ENCODE measurements at places on chromosomes 13 and 19. TPM values are rescaled to one million over a fixed set of nuclear protein-coding genes. Genes with fewer than 3 reads are reported as not detected.

The OR7A5 gene
- not detected for total RNA-seq

The ZNF154 gene
- 27.4 TPM for total RNA-seq

The ZNF578 gene
- total RNA-seq: 14.4 TPM

The TNNI3 gene
- 0.55 TPM for total RNA-seq

The ZNF208 gene
- 21.0 TPM for total RNA-seq

The MAU2 gene
- total RNA-seq: 74.3 TPM

The ADAT3 gene
- 1.0 TPM for total RNA-seq

The SEMA6B gene
- total RNA-seq: 7.2 TPM

The ATP4A gene
- total RNA-seq: 0.14 TPM

The PRR36 gene
- not detected for total RNA-seq

The LRRC4B gene
- total RNA-seq: 4.1 TPM

DNA sequence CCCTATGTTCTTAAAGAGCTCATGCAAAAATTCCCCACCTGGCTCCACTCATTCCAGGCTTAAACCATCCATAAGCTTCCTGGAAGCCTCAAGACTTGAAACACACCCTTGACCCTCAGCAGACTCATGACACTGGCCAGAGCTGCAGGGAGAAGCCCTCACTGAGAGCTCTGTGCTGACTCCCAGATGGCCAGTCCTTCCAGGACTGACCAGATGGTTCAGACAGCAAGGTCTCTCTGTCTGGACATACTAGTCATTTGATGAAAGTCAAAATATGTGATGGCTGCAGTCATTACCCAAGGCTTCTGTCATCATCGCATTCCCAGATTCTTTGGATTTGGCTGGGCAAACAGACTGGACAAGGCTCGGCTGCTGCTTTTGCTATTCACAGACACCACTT, 397.4 kb downstream of the FOXO1 start:
- peak; percentile 55 for DNase-seq
- H3K4me3 ChIP-seq: no peak overlapping the region
- peak overlapping the region; percentile 6 for H3K27ac ChIP-seq
- H3K27me3 ChIP-seq: no peaks in the 10 kb centered on the region
- no peaks in the 10 kb centered on the region for H3K4me1 ChIP-seq

- H3K27ac ChIP-seq: no peak overlapping the region
- no peaks in the 10 kb centered on the region for H3K27me3 ChIP-seq
- no peak for DNase-seq
- H3K4me1 ChIP-seq: no peaks in the 10 kb centered on the region
- H3K36me3 ChIP-seq: no peaks in the 10 kb centered on the region
- no peak overlapping the region for H3K4me3 ChIP-seq
These were observed 675 bp upstream of the PGPEP1 start for GRCh38 chr19:18339723-18340122.

GRCh38 chr19:5086230-5086629, 117.3 kb downstream of the KDM4B start:
- DNase-seq: no peak
- no peaks in the 10 kb centered on the region for H3K4me1 ChIP-seq
- H3K27ac ChIP-seq: no peak overlapping the region

DNA sequence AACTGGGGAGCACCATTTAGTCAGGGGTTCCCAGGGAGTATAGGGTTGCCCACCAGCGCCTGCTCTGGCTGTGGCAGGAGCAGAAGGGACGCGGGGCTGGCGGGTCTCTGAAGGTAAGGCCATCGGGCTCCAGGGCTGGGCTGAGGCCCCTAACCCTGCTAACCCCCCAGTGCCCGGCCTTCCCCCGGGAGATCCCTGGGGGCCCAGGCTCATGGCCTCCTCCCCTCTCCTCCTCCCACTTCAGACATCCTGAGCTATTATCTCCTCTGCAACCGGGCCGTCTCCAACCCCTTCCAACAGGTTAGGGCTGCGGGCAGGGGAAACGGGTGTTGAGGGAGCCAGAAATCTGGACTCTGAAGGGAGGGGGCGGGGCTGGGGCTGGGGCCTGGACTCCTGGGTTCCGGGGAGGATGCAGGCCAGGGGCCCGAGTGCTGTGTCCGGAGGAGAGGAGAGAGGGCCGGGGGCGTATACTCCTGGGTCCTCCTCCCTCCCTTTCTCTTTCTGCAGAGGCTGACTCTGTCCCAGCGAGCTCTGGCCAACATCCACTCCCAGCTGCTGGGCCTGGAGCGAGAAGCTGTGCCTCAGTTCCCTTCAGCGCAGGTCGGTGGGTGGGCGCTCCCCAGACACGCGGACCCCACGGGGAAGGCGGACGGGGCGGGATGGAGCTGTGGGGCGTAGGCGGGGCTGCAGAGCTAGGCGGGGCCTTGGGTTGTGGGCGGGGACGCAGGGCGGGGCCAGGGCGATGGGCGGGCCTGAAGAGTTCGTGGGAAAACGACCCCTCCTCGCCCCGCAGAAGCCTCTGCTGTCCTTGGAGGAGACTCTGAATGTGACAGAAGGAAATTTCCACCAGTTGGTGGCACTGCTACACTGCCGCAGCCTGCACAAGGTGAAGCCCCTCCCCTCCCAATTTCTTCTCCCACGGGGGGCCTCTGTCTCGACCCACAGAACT, 15.3 kb downstream of the TTYH1 start:
- H3K27me3 ChIP-seq: peaks cover 32% of the 10 kb centered on the region
- no peak overlapping the region for H3K4me3 ChIP-seq
- no peaks in the 10 kb centered on the region for H3K36me3 ChIP-seq
- H3K27ac ChIP-seq: no peak overlapping the region
- DNase-seq: no peak
- no peaks in the 10 kb centered on the region for H3K4me1 ChIP-seq

GRCh38 chr19:18161636-18162002, 8.7 kb downstream of the PIK3R2 start:
- no peaks in the 10 kb centered on the region for H3K36me3 ChIP-seq
- H3K4me3 ChIP-seq: peak overlapping the region; percentile 20
- peak overlapping the region; percentile 51 for H3K27ac ChIP-seq
- peaks cover 21% of the 10 kb centered on the region for H3K4me1 ChIP-seq

GRCh38 chr13:26971990-26972887, 199.4 kb downstream of the USP12 start:
- no peaks in the 10 kb centered on the region for H3K4me1 ChIP-seq
- no peaks in the 10 kb centered on the region for H3K36me3 ChIP-seq
- no peak overlapping the region for H3K27ac ChIP-seq
- H3K27me3 ChIP-seq: no peaks in the 10 kb centered on the region
- DNase-seq: no peak
- no peak overlapping the region for H3K4me3 ChIP-seq

DNA sequence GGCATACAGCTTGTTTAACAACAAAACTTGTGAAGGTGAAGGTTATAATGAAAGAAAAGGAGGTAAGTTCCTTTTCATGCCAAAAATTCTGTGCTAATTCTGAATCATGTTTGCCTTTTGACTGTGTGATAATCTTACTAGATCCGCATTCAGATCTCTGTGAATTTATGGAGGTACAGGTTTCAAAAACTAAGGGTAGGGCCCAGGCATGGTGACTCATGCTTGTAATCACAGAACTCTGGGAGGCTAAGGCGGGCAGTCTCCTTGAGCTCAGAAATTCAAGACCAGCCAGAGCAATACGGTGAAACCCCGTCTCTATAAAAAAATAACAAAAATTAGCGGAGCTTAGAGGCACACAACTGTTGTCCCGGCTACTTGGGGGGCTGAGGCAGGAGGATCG, 45.9 kb downstream of the PCDH9 start:
- H3K36me3 ChIP-seq: no peaks in the 10 kb centered on the region
- no peak overlapping the region for H3K27ac ChIP-seq
- no peak for DNase-seq
- H3K4me3 ChIP-seq: no peak overlapping the region
- H3K27me3 ChIP-seq: no peaks in the 10 kb centered on the region
- no peaks in the 10 kb centered on the region for H3K4me1 ChIP-seq

- H3K4me3 ChIP-seq: no peak overlapping the region
- no peak for DNase-seq
- H3K36me3 ChIP-seq: no peaks in the 10 kb centered on the region
These were observed 189.9 kb downstream of the DACH1 start for GRCh38 chr13:71677124-71677523.

DNA sequence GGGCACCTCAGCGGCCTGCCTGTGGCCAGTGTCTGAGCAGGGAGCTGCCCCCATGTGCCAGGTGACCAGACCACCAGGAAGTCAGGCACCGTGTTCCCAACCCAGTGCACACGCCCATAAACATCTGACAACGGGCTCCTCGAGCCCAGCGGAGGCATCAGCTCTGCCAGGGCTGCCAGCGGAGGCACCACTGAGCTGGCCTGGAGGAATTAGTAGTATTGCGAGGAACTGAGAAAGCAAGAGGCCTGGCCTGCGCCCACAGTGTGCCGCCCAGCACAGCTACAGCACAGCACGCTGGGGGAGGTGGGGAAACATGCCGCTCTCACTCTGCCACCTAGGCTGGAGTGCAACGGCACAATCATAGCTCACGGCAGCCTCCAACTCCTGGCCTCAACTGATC, 44.6 kb downstream of the ANKRD27 start:
- H3K4me3 ChIP-seq: no peak overlapping the region
- no peak overlapping the region for H3K27ac ChIP-seq
- DNase-seq: no peak
- H3K36me3 ChIP-seq: no peaks in the 10 kb centered on the region
- no peaks in the 10 kb centered on the region for H3K4me1 ChIP-seq

DNA sequence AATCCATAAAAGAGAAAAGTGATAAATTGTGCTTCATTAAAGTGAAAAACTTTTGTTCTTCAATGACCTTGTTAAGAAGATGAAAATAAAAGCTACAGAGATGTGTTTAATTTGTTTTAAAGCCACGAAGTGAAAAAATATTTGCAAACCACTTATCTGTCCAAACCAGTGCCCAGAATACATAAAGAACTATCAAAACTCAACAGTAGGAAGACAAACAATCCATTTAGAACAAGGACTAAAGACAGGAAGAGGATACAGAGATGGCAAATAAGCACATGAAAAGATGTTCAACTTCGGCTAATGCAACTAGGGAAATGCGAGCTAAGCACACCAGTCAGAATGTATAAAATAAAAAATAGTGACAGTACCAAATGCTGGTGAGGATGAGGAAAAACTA, 15.0 kb downstream of the GJB6 start:
- no peaks in the 10 kb centered on the region for H3K4me1 ChIP-seq
- H3K27ac ChIP-seq: no peak overlapping the region
- H3K27me3 ChIP-seq: no peaks in the 10 kb centered on the region
- no peak for DNase-seq

DNA sequence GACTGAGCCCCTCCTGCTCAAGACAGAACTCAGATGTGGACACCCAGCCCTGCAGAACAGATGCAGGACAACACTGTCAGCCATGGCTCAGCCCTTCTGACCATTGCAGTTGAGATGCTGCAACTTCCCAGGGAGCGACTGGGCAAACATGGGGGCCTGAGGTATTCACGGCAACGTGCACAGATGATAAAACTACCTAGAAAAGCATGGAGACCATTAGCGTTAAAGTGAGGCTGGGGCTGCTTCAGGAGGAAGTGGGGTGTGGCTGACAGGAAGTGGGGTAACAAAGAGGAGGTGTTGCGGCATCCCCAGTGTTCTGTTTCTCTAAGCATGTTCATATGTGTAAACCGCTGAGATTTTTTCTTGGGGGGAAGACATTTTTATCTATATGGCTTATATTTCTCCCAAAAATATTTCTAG, 1.3 kb upstream of the SIGLEC9 start:
- no peak overlapping the region for H3K4me3 ChIP-seq
- no peaks in the 10 kb centered on the region for H3K4me1 ChIP-seq
- no peak overlapping the region for H3K27ac ChIP-seq
- H3K27me3 ChIP-seq: no peaks in the 10 kb centered on the region
